Activated CD8-positive, alpha-beta memory T cell treated with anti-CD3 and anti-CD28 coated beads, Interleukin-2, amount 50 U/mL, for 4 hours (primary cell): ENCODE measurements at places on chromosomes 6 and 20.

DNA sequence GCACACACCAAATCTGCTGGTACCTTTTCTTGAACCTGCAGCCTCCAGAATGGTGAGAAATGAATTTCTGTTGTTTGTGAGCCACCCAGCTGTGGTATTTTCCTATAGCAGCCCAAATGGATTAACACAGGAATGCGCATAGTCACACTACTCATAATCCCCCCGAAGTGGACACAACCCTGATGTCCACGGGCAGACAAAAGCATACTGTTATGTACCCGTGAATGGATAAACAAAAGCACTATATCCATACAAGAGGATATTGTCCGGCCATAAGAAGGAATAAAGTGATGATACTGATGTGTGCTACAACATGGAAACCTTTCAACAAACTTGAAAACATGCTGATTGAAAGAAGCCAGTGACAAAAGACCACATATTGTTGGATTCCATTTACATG, 25.1 kb upstream of the RPP40 start:
- no peak for DNase-seq

- no peak for DNase-seq
Observed at GRCh38 chr20:62064770-62065673, 659 bp downstream of the TAF4 start.

GRCh38 chr6:22219925-22220324, 76.9 kb downstream of the PRL start:
- DNase-seq = no peak

DNA sequence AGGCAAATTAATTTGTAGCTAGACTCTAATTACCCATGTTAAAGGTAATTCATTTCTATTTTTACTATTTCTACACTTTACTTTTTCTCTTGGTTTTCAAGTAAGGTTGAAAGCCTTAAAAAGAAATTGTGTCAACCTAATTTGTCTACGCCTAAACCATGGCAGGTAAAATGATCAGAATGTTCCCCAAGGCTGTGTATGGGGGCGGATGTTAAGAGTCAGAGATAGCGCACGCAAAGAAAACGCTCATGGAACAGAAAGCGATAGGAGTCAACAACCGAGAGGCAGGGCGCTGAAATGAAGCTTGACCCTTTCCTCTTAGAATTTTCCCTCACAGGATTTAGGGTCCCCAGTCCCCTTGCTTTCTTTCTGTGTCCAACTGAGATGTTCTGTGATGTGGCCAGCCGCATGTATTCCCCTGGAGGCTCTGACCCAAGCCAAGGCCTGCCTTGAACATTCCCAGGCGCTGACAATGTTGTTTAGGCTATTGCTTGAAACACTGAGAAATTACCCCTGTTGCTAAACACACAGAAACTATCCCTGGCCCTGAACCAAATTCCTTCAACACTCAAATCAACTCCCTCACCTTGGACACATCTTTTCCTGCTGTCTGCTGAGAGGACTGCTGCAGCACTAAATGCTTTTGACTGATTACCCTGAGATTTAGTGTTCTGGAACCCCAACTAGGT, 10.9 kb downstream of the PSMB1 start:
- no peak for DNase-seq

DNA sequence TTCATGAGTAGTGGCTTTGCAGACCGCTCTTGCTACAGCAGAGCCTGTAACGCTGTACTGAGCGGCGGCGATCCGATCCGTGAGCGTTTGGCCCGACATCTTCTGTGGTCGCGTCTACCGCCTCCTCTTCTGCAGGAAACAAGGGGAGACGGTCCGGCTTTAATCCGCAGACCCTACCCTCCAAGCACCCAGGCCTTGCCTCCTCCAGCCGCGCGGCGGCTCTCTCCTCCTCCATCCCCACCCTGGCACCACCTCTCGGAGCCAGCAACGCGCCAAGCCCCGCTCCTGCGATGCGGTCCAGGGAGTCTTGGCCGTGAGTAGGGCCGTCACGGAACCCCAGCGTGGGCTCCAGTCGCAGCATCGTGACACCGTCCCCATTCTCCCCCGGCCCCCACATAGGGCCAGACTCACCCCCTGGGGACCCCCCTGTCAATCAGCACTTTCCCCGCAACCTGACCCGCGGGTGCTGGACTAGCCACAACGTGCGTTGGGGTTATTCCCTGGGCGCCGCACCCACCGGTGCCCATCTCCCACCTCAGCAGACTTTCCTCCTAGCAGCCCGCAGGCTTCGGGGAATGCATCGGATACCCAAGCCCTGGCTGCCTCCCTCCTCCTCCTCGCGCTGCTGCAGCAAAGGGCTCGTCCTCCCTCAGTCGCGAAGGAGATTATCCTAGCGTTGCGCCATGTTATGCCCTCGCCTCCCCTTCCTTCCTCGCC, 914 bp downstream of the SNAP91 start:
- DNase-seq = no peak

DNA sequence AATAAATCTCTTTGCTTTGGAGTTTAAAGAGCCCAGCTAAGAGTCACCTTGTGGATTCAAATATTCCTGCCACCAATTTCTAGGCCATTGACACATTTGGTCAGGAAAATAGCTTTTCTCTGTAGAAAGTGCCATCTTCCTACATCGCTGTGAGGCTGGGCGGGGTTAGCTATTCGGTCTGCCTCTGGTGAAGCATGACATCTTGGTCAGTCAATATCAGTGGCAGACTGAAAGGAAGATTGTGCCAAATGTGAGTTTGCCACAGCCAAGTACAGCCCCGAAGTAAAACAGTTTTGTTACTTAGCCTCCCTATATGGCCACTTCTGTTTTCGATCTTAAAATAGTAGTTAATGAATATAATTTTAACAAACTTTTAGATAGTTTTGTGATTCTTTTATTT, 65.5 kb upstream of the FABP7 start:
- DNase-seq = no peak

DNA sequence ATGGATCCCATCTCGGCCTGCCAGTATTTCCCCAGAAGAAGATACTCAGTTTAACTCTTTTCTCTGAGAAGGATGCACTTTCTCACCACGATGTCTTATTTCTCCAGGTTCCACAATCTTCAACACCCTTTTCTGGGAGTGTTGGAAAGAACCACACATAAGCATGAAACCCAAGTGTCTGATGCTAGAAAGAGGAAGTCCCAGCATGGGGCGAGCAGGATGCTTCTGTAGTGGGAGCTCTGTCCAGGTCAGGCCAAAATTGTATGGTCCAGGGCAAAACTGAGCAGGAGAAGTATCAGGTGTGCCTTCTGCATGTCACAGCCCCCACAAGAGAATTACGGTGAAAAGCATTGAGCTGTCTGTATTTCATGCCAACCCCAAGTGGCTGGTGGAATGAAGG, 11.0 kb downstream of the TREM1 start:
- DNase-seq = no peak
